Central memory CD8-positive, alpha-beta T cell (primary cell): ENCODE measurements at places on chromosomes 16 and 17.

DNA sequence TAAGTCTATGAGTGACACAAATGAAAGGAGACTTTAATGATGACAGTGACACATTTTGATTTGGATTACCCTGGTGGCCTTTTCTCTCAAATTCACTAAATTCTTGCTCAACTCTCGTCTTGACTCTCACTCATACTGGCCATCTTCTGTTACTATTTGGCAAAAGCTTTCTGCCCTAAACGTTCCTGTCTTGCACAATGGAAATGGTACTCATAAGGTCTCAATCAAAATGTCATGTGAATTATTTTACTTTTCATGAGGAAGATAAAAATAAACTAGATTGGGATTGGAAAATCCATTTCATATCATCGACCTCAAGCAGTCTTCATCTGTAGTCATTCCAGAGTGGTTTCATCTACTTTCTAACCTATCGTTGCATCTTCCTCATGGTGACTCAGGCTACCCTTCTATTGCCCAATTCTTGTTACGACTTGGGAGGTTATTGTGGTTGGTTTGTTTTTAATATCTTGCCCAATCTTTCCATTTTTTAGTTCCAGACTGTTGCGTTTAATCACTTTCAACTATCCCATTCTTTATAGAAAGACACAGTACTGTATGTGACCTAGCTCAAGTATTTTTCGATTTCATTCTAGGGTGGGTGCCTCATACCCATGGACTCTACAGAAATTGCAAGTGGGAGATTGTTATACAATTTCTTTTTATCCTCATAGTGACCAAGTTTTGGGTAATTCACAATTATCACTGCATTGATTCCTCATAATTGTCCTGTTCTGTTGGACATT is 317.2 kb upstream of the KCNJ16 start:
- no peak for DNase-seq

DNA sequence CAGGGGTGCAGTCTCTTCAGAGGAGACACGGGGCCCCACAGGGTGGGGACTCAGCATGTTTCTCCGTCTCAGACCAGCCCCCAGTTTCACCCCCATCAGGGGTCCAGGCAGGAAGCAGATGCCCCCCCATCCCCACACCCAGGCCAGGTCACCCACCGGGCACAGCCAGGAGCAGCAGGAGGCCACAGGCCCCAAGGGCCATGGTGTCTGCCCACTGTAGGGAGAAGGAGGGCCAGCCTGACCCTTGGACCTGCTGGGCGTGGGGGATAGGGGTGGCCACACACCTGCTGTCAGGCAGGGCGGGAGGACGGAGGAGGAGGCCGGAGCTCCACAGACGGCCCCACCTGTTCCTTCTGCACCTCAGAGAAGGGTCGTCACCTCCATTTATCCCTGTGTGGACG is at the start of gene TPSG1:
TPSG1 (minus strand) TSS at position 218 of the 401 bp plus-strand sequence; CDS start at position 202, 16 bp downstream.
- DNase-seq, result no peak

GRCh38 chr16:3830625-3831254 is 49.8 kb downstream of the CREBBP start:
- DNase-seq, result no peak

- no peak for DNase-seq
These were observed 4.6 kb upstream of the KCNJ16 start for GRCh38 chr17:70070305-70071027.

GRCh38 chr17:17712268-17712924 is 31.1 kb downstream of the RAI1 start:
- no peak for DNase-seq

DNA sequence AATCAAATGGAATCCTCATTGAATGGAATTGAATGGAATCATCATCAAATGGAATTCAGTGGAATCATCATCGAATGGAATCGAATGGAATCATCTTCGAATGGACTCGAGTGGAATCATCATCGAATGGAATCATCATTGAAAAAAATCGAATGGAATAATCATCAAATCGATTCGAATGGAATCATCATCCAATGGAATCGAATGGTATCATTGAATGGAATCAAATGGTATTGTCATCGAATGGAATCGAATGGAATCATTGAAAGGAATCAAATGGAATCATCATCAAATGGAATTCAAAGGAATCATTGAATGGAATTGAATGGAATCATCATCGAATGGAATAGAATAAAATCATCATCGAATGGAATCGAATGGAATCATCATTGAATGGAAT is 619.3 kb downstream of the TP53TG3F start:
- DNase-seq, result no peak
